NCI-H226 (cell line): ENCODE measurements at places on chromosomes 7 and 10.
A peak's percentile ranks its signal among the peaks of the same experiment; 100 is the strongest.

GRCh38 chr7:148982654-148983199 lies 45.6 kb downstream of the PDIA4 start:
- DNase-seq = no peak

- peak; percentile 28 for DNase-seq
Measured at GRCh38 chr7:141356161-141356560, 195.0 kb upstream of the AGK start.

DNA sequence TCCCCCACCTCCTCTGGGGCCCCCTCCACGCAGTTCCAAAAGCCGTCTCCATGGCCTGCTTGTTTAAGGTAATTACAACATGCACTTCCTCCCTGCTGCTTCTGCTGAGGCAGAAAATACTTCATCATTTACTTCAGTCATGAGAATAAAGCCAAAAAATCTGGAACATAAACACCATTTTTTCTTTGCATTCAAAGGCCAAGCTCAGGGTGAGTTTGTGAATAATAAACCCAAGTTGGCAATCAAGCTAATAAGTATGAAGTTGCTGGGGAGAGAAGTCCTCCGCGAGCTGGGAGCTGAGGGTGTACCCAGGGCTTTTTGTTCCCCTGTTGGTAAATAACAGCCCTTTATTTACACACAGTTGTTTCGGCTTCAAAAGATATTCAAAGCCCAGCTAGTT lies 70.5 kb downstream of the FAM204A start:
- DNase-seq = no peak

DNA sequence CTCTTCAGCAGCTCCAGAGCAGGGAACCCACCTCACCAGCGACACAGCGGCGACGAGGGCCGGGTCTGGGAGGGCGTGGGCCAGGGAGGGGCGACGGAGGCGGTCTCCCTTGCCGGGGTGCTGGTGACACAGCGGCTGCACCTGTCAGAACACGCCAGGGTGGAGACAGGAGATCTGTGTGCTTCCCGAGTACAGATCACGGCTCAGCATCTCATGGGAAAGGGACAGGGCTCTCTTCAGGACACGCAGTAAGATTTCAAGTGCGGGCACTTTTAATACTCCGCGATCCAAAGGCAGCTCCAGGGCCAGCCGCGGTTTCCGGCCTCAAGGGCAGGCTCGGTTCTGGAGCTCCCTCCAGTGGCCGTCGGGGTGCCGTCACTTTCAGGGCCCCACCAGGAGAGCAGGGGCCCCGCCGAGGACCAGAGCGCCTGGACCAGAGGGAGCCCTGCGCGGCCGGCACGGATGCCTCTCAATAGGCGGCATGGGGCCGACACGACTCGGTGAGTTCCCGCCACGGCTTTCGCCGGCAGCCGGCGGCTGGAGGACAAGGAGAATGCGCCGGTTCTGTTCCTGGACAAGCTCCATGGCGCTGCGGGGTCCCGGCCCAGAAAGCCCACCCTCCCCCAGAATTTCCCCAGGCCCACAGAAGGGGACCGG lies 21.4 kb downstream of the GPR146 start:
- peak; percentile 56 for DNase-seq

DNA sequence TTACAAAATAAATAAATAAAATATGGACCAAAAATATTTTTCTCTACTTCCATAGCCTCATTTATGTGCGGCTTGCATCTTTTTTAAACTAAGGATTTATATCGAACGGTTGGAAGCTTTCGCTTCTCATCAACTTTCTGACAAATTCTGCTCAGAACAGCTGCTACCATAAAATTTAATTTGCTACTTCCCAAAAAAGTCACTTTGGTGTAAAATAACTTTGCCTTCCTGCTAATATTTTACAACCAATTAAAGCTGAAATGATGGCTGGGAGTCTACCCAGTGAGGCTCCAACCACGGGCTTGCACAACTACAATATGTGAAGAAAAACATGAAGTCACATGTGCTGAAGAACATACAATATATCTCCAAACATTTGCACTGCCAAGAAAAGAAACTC lies 253.1 kb upstream of the NEBL start:
- no peak for DNase-seq

DNA sequence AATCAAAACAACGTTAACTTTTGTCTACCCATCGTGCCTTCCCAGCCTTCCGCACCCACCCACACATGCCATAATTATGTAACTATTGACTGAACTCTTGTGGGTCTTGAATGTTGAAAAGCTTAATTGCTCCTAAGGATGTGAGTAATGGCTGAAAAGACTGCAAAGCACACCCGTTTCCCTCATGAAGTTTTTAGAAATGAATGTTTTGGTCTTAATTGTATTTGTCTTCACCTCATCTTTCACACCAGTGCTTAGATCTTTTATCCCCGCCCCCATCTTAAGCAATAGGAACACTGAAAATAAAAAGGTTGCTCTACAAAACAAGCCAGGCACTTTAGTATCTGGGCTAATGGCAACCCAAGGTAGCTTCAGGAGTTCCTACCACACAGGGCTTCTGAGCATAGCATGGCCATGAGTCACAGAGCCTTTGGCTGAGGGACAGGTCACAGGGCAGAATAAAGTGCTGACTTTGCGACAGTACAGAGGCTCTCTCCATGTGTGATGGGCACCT lies 690.5 kb downstream of the PARD3 start:
- DNase-seq = peak; percentile 64

DNA sequence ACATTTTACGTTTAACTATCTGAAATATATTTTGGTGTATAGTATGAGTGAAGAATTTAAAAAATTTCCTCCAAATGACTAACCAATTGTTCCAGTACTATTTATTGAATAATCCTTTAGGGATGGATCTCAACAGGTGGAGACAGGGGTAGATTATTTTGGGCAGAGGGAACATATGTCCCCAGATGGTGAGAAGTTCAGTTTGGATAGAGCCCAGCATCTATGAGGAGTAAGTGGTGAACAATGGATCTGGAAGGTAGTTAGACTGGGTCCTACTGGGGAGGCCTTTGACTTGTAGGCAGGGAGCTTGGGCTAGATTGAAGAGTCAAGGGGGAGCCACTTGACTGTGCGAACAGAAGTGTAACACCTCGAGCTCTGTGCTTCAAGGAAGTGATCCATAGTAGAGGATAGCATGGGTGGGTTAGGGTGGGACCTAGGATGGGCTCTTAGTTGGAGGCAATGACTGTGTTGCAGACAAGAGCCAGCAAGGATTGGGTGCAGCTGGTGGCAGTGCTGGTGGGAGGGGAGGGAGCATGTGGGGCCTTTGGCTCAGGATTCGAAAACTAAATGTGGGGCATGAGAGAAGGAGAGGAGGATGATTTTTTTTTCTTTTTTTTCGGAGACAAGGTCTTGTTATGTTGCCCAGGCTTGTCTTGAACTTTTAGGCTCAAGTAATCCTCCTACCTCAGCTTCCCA lies 3.9 kb upstream of the PURB start:
- no peak for DNase-seq

DNA sequence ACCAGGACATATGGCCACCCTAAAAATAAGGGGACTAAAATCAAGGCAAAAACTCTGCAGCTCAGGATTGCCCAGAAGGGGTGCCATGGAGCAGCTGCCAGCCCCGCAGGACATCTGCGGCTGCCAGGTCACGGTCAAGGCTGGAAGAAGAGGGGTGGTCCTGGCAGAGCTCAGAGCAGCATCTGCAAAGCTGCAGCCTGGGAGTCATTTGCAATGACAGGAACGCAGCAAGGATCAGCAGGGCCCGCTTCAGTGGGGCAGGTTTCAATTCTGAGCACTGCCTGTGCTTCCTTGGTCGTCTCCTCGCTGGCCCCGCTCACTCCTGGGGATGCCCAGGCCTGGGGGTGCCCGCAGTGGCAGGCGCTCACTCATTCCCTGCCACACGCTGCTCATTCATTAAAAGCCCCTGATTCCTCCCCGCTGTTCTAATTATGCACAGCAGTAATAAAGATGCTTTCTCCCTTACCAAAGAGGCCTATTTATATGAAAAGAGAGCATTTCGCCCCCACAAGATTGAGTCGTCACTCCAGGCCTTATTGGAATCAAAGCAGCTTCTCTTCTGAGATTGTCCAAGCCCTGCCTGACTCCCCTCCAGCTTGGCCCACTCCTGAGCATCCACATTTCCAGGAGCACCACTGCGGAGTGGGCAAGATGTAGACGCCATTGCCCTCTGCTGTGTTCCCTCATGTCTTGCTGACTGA lies 4.6 kb downstream of the HSPA12A start:
- no peak for DNase-seq

- DNase-seq = no peak
Measured at GRCh38 chr10:36087006-36088005, 445.2 kb upstream of the FZD8 start.

GRCh38 chr7:92119213-92119759 lies 15.0 kb downstream of the CYP51A1 start:
- no peak for DNase-seq

- no peak for DNase-seq
Measured at GRCh38 chr10:63899673-63900300, 378.6 kb downstream of the REEP3 start.

- DNase-seq = no peak
Measured at GRCh38 chr10:12235116-12235694, 39.2 kb downstream of the CDC123 start.

GRCh38 chr10:50917486-50917885 lies 32.1 kb upstream of the A1CF start:
- DNase-seq = peak; percentile 63

DNA sequence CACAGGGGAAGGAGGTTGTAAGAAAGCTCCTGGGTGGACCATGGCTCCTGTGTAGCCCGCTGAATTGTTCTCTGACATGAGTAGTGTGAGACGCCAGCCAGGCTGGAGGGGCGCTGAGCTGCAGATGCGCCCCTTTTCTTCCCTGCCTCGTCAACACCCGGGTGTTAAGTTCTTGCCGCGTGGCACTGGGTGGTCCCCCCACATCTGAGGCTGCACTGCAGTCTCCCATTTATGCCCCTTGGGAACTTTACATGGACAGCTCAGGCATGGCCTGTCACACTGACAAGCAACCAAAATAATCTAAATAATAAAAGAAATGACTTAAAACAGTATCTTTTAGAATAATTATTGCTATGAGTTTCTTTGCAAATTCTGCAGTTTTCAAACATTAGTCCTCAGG lies 34.6 kb upstream of the HSPA12A start:
- DNase-seq = no peak

GRCh38 chr7:19982841-19983835 lies 209.7 kb upstream of the TMEM196 start:
- peak; percentile 51 for DNase-seq

GRCh38 chr7:1810961-1811849 lies 141.1 kb downstream of the ELFN1 start:
- no peak for DNase-seq
